ENCODE measurements at places on chromosomes 3 and 15.

- DNase-seq: no peak
Observed at GRCh38 chr15:35442742-35443141, 103.2 kb downstream of the DPH6 start.

- no peak for DNase-seq
Observed at GRCh38 chr15:71103102-71103676, 12.1 kb upstream of the THSD4 start.

GRCh38 chr15:88043396-88043795 is 213.1 kb downstream of the NTRK3 start:
- DNase-seq: no peak

GRCh38 chr3:57062101-57062631 is 1.7 kb downstream of the SPATA12 start:
- DNase-seq: no peak

- no peak for DNase-seq
Observed at GRCh38 chr15:101176625-101177024, 75.2 kb downstream of the CHSY1 start.

DNA sequence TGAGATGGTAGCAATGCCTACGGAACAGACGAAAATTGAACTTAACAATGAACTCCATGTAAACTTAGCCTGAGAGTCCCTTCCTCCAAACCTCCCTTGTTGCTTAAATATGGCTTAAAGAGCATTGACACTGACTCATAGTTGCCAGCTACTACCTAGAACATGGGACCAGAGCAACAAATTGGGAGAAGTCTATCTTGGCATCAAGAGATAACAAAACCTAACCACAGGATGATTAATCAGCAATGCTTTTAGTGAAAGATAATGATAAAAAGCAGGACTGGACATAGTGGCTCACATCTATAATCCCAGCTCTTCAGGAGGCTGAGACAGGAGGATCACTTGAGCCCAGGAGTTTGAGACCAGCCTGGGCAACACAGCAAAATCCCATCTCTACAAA is 117.8 kb upstream of the MNS1 start:
- no peak for DNase-seq

- no peak for DNase-seq
Observed at GRCh38 chr15:76345880-76346668, 9.5 kb downstream of the ISL2 start.

DNA sequence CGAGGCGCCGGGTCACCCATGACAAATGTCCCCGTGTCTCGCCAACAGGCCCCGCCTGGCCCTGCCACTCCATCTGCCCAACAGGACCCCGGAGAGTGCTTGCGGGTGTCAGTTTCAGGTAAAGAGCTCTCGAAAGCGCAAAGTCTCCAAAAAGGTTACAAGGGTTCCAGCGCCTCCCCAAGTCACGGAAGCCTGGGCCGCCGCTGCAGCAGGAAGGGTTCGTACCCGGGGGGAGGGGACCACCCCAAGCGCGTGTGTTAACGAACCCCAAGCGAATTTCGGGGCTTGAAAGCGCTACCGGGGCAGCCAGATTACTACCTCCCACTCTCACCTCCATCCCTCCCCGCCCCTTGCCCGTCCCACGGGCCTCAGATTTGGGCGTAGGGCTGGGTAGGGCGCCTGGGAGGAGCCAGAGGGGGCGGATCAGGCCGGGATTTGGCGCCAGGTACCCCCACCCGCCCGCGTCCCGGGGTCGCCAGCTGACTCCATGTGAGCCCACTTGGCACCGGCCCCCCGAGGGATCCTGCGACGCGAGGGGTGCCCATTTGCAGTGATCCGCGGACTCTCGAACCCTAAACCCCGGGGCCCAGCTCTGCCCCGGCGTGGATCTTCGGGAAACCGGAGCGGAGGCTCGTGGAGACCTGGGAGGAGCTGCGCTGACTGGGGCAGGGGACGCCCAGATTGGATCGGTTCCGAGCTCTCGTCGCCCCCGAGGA is 85.9 kb downstream of the NR2F2 start:
- no peak for DNase-seq

- no peak for DNase-seq
Observed at GRCh38 chr3:150215616-150216015, 192.5 kb upstream of the TSC22D2 start.

DNA sequence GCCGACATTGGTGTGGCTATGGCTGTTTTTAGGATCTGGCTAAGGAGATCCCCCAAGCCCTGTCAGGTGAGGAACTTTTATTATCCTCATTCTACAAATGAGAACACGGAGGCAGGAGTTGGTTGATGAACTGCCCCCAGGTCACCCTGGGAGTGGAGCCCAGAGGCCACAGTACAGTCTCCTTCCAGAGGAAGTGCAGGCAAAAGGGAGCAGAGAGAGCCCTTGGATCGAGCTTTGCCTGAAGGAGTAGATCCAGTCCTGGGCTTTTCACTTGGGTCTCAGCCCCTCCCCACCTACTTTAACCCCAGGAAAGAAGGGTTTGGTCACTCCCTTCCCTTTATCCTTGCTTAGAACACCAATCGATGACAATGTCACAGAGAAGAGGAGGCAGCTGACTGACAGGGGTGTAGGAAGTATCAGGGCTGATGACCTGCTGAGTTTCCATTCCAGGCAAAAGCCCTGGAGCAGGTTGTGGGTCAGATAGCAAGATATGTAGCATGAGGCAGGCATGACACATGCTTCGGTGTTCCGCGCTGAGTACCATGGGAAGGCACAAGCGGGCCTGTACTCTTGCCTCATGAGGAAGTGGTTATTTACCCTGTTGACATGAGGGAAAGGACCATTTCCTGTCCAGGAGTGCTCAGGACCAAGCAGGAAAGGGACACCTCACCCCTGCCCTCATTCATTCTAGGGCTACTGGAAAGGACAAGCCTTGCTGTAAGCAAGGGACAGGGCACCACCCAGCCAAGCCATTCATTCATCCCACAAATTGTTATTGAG is 5.8 kb upstream of the PLA2G4D start:
- DNase-seq: no peak

DNA sequence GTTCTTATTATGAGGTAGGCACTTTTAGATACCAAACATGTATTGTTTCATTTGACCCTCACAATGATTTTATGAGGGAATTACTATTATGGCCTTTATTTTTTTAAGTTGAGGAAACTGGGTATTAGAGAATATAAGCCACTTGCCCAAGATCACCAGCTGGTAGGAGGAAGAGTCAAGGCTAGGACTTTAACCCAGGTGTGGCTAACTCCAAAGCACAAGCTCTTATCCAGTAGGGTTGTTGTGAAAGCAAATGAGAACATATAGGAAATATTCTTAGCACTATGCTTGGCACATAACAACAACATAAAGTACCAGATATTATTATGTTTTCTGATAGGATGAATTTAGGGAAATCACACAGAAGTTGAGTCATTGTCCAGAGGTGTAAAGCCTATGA is 7.9 kb downstream of the BTLA start:
- no peak for DNase-seq

DNA sequence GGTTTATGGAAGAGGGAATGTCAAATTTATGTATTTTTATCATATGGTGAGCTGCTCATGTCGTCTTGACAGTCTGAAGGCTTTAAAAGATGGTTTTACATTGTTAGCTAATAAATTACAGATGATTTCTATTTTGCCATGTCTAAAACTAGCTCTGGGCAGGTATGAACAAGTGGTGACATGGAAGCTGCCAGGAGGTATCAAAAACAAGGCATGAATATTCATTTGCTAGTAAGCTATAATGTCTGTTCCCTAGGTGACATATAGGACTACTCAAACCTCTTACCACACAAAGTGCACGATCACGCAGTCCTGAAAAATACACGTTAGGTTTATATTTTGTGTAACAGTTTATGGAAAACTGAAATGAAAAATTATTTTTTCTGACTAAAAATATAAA is 34.8 kb downstream of the ST3GAL6 start:
- no peak for DNase-seq

DNA sequence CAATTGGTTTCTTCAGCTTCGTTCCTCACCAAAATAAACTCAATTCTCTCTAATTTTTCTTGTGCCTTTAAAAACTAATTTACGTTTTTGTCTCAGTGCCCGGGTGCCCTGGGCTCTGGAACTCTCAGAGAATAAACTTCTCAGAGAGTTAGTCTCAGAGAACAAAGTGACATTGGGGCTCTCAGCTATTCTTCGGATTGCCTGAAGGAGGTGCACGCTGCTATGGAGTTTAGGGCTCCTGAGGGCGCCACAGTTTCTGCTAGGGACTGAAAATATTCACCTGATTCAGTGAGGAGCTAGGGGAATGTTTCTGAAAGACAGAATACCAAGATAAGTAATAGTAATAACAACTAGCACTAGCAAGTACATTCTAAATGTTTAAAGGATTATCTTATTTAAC is 22.7 kb downstream of the ZIC4 start:
- DNase-seq: no peak

Data from NCI-H1417 treated with DMSO at 0.1 percent for 48 hours (cell line).